T-helper 2 cell (primary cell): ENCODE measurements at places on chromosomes 7 and 10.

DNA sequence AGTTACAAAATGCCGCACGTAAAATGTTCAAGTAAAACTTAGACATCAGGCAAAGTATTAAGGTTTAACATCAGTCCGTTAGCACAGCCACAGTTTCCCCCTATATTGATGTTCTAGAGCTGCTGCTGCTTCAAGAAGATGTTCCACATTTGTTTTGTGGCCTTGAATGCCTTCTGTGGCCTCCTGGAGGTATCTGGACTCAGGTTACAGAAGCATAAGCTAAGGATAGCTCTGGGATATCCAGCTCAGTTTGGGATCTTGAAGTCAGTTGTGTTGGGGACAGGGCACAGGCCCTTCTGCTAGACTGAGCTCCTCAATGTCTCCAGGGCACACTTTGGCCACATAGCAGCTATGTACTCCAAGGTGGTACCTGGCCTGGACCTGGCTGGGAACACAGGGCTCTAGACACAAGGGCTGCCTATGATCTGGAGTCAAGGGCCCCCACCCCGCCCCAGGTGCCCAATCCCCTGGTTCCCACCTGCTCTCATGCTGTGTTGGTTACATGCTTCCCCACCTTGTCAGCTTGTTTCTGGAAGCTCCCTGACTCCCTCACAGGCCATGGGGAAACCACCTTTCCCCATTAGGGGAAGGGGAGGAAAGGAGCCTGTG, 4.7 kb downstream of the PYROXD2 start:
- no peak for DNase-seq

DNA sequence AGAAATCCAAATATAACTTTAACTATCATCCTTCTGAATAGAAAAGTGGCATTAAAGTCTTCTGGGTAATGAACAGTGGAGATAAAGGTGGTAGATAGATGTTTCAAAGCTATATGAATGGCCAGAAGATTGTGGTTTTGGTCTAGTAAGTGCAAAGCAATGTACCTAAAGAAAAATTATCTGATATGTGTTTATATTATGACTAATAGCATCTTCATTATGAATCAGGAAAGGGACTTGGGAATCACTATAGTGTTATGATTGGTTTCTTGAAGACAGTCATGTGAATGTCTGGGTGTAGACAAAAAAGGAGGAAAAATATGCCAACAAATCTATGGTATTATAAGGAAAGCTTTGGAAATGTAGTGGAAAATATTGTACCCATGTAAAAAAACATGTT, 3.0 kb downstream of the ZNF518A start:
- no peak for DNase-seq

GRCh38 chr10:50402466-50402865, 151.2 kb upstream of the ASAH2 start:
- DNase-seq = no peak

GRCh38 chr7:135275971-135276580, 42.4 kb downstream of the STRA8 start:
- no peak for DNase-seq

DNA sequence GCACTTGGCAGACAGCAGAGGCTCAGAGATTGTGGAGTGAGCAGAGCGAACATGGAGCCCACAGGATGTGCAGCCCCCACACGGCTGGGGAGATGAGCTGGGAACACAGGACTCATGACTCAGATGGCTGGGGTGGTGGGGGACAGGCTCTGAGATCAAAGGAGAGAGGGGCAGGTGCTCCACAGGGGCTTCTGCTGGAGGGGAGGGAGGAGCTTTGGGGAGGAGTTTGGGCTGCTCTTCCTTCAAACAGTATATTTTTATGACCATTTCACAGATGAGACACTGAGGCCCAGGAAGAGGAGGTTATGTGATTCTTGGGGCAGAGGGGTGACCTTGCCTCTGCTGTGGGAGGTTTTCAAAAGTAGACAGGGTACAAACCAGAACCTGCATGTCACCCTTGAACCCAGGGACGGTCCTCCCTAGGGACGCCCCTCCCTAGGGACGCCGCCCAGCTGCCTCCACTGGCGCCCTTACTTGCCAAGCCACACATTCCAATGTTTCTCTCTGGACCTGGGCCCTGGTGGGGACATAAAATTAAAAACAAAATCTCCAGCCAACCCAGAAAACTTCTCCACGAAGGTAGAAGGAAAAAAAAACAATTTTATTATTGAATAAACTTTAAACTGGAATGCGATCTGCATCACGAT, 981 bp upstream of the CRYGN start:
- DNase-seq = no peak

DNA sequence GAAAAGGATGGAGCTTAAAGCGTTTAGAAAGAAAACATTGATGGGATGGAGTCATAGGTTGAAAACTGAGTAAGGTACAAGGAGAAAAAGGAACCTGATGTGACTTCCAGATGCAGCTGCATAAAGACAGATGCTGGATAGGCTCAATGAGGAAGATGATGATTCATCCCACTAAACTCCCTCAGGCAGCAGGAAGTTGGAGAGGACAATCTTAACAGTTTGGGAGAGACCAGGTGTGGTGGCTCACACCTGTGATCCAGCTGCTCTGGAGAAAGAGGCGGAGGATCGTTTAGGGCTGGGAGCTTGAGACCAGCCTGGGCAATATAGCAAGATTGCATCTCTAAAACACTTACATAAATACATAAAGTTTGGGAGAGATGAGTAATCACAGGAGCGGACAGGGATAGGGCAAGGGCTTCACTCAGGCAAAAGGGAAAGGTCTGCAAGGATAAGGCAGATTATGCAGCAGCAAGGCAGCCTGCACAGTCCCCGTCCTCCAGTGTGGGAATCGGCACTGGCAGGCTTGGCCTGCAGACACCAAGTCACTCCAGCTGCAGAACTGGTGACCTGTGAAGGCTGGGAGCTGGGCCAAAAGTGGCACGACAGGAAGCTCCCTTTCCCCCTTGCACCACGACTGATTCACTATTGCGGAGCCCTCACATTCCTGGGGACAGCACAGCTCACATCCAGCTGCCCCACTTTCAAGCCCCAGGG, 438.5 kb downstream of the GRID1 start:
- no peak for DNase-seq

GRCh38 chr7:35026150-35026549, 11.1 kb downstream of the DPY19L1 start:
- DNase-seq = no peak

- no peak for DNase-seq
Observed at GRCh38 chr7:91193141-91193540, 71.1 kb upstream of the FZD1 start.

- no peak for DNase-seq
Observed at GRCh38 chr7:40780460-40780859, 645.7 kb downstream of the SUGCT start.

- no peak for DNase-seq
Observed at GRCh38 chr7:128793181-128793547, 1.4 kb downstream of the CCDC136 start.

- DNase-seq = no peak
Observed at GRCh38 chr7:129655811-129656210, 44.3 kb downstream of the NRF1 start.

GRCh38 chr10:70053841-70054288, 1.2 kb downstream of the MACROH2A2 start:
- DNase-seq = peak; percentile 5

DNA sequence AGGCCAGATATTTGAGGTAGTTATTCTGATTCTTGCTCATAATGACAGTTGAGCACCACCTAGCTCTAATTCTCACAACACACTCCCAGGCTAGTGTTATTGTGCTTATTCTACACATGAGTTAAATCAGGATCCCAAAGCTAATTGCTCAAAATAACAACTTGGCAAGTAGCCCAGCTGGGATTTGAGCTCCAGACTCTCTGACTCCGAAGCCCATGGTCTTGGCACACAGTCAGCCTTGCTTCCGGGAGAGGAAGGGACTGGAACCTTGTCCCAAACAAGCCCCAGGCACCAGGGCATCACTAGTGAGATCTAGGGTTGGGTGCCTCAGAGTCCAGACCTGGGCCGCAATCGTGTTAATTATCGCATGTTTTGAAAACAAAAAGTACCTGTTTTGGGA, 101.4 kb downstream of the GPAM start:
- no peak for DNase-seq

DNA sequence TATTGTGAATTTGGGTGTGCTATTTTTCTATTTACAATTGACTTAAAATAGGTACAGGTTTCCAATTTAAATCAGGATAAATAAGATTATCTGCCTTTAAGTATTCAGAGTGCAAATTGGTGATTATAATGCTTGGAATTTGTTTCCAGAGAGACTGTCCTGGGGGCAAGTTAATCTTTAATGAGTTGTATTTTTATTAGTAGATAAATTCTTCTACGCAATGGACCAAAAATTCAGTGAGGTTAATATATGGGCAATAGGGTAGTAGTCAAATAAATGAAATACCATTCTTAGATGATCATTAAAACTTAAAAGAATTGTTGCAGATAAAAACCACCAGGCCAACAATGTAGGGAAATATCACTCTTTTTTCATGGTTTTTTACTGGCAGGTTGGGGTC, 3.4 kb downstream of the BICC1 start:
- no peak for DNase-seq

DNA sequence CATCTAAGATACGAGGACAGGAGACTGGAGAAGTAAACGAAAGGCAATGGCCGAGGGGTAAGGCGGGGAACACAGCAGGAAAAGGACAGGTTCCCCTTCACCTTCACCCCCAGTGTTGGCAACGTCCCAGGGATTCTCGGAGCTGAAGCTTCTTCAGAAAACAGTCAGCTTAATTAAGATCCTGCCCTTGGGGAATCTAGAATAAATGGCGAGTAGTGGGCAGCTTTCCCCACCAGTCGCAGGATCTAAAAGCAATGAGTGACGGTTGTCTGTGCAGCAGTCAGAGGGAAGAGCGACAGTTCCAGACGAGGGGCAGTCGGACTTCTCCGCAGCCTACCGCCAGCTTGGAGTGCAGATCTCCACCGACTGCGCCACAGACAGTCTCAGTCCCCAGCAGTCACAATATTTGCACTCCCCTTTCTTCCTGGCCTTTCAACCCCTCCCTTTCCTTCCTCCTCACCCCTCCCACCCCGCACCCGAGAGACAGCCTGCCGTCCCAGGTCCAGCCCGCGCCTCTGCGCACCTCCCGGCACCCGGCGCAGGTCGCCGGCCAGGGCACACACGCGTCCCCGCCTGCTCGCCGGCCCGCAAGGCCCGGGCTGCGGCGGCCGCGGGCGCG, 10.9 kb upstream of the SP8 start:
- no peak for DNase-seq

DNA sequence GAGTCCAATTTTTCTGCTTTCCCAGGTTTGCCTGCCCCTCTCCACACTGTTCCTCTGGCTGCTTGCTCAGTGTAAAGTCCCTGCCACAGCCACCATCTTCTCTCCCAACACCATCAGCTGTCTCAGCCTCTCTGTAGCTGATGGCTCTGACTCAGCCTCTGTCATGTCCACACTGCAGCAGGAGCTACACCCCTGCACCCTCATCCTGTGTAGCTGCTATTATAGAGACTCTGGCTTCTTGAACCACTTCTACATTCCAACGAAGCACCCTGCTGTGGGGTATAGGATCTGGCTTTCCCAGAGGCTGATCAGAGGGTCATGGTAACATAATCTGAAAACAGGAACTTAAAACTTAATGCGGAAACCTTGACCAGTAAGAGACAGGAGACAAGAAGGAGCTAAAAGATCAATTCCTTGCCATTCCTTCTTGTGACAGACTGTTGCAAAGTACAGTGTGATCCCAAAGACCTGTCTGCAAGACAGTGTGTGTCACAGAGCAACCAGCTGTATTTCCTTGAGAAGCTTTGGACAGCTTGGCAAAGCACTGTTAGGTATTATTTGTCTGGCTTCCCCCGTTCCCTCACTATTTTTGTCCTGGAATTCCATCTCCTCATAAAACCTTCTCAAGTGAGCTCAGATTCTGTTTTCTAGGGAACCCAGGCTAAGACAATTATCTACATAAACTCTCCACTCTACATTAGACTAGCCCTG, 42.3 kb downstream of the NRCAM start:
- no peak for DNase-seq

DNA sequence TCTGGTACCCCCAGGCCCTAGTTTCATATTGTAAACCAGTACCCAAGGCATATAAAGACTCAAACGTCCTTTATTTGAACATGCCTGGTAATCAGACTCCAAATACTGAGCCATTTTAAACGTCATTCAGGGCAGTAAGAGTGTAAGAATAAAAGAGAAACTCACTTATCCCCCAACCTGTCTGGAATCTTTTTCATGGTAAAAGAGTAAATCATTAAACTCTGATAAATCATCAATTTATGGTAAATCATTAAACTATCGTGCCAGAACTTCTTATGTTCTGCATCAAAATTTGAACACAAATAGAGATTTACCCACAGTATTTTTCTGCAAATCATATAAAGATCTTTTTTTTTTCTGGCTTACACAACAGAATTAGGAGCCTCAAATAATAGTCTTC, 734.3 kb upstream of the POT1 start:
- DNase-seq = no peak

DNA sequence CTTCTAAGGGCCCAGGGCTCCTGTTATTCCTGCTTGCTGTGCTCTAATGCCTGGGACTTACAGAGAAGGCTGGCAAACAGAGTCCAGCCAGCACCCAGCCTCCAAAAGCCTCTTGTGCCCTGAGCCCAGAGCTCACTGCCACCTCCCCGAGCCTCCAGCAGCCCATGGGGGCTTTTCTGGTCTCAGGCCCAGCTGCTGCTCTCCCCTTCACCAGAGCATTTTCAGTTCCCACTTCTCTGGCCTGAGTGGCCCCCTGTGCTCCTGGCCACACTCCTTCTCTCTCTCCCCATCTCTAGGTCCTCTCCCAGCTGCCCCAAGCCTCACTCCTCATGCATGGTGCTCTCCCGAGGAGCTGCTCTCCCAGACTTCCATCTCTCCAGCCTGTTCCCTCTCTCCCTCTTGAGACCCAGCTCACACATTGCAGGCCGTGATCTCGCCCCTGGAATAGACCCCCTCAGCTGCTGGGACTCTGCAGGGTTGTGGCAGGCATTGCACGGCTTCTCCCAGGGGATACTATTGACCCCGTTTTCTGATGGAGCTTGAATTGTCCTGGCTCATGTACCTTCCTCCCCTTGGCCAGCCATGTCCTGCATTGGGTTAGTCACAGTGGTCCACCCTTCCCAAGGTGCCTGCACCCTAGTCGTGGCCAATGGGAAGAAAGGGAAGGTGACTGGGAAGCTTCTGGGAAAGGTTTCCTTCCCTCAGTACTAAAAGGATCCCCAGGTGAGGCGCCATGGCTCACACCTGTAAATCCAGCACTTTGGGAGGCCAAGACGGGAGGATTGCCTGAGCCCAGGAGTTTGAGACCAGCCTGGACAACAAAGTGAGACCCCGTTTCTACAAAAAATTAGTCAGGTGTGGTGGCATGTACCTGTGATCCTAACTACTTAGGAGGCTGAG, 9.0 kb upstream of the RASSF4 start:
- DNase-seq = no peak

GRCh38 chr10:93554316-93554663, 12.2 kb upstream of the FFAR4 start:
- no peak for DNase-seq

GRCh38 chr10:106183041-106183440, 981.5 kb downstream of the SORCS1 start:
- DNase-seq = no peak
